ENCODE measurements at places on chromosomes 13 and 19.

GRCh38 chr19:44925114-44925891, 10.9 kb downstream of the APOC1 start:
- DNase-seq, result peak; percentile 83

DNA sequence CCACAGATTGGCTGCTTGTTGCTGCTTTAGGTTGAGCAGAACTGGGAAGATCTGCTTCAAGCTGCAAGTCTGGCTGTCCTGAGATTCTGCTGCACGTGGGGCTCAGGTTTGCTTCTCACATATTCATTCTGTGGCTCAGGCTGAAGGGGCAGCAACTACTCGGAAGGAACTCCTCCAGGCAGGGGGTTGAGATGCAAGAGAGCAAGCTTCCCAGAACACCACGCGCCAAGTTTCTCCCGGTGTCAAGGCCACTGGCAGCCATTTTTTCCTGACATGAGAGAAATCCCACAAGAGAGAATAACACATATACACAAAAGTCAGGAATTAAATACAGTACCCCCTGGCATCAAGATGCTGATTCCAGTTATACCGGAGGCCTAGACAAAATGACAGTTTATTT, 887.6 kb upstream of the SLC10A2 start:
- no peak for DNase-seq

DNA sequence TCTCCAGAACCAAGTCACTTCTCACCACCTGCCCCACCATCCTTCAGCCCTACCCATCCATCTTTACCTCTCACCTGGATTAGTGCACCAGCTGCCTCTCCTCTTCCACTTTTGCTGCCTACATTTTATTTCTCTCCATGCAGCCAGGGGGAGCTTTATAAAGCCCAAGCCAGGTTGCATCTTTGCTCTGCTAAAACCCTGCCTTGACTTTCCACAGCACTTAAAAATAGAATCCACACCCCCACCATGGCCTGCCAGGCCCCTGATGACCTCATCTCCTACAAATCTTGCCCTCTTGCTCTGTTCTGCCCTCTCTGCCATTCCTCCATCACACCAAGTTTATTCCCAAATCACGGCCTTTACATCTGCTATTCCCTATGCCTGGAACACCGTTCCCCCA, 1.8 kb downstream of the HOOK2 start:
- no peak for DNase-seq

- DNase-seq, result no peak
Measured at GRCh38 chr13:33445476-33445875, 159.9 kb upstream of the STARD13 start.

- DNase-seq, result peak; percentile 56
Measured at GRCh38 chr13:110801044-110801443, 87.5 kb downstream of the ING1 start.

GRCh38 chr19:35673121-35673804, 6.9 kb downstream of the UPK1A start:
- no peak for DNase-seq

DNA sequence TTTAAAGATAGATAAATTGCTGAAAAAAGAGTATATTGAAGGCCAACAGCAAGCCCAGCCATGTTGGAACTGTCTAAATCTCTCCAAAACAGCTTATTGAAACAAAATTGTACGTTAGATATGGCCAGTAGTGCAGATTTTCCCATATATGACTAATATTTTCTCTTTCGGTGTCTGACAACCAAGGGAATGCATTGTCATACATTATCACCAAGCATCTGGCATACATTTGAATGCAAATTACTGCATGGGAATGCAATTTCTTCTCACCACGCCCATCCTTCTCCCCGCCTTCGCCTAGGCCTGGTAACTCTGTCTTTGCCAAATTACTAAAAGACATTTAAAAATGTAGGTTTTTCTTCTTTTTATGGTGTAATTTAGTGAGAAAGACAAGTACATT, 32.5 kb upstream of the IRS2 start:
- no peak for DNase-seq

GRCh38 chr13:52405369-52405766, 604 bp downstream of the THSD1 start:
- DNase-seq, result no peak

DNA sequence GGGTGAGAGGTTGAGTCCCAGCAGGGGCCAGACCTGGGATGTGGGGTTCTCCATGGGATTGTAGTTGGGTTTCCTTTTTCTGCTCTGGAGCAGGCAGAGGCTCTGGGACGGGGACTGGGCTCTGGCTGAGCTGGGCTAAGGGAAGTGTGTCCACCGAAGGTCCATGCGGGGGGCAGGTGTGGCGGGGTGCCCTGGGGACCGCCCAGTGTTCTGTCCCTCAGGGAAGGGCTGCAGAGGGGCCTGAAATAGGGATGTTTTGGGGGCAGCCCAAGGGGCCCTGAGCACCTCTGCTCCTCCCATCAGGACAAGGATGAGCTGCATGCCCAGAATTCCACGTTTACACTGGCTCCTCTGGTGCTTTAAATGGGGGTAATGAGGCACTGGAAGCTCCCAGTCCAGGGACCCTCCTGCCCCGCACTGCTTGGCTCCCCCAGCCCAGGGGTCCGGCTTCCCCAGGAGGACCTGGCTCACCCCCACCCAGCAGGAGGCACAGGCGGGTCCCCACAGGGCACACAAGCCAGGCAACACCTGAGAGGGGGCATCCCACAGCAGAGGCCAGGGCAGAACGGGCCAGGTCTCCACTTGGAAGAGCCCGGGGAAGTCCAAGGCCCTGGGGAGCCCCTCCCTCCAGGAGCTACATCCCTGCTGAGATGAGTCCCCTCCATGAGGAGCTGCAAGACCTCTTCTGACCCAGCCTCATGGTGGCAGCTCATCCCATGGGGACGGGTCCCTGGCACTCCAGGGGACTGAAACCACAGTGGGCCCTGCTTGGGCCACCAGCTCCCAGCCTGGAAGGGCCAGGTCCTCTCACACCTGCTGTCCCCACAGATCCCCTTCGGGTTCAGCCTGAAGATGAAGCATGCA, 14.7 kb upstream of the ZNF14 start:
- no peak for DNase-seq

GRCh38 chr13:26727122-26727521, 33.5 kb downstream of the GPR12 start:
- DNase-seq, result no peak

GRCh38 chr13:65913173-65913572, 1317.0 kb downstream of the PCDH9 start:
- no peak for DNase-seq

GRCh38 chr13:50154697-50155096, 139.5 kb downstream of the KCNRG start:
- no peak for DNase-seq

GRCh38 chr19:42313096-42313839, at the start of gene TMEM145:
TSS of gene TMEM145 (plus strand) at chr19:42313309. CDS start at chr19:42313377, 68 bp downstream.
- no peak for DNase-seq

DNA sequence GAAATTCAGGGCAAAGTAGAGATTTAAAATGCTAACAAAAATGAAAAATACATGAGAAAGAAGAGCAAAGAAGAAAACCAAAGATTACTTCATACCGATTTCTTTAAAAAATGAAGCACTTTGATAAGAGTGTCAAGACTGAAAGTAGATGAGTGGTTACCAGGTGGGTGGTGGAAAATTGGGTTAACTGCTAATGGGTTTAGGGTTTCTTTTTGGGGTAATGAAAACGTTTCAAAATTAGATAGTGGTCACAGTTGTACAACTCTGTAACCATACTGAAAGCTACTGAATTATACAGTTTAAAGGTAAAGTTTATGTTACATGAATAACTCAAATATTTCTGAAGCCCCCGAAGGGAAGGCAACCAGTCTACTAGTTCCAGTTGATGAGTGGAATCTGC, 179.4 kb downstream of the NDFIP2 start:
- no peak for DNase-seq

DNA sequence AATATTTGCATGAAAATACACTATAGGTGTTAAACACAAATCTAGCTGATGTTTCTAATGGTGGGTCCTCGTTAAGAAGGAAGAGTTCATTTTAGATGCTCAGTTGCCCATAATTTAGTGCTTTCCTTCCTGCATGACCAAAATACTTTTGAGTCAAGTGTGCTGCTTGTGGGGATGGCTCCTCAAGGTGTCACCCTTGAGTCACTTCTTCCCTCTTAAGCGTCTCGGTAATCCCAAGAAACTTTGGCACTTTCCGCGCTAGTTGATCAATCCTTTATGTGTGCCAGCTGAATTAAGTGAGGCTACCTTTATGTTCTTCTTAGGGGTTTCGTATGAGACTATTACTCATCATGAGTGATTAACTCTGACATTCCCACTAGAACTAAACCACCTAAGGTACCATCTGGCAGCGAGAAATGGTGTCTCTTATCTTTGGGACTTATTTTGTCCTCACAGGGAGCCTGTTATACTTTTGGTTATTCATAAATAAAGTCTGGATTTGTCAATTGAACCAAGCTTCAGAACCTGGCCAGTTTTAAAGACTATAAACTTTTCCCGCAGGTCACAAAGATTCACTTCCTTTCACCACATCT, 106.8 kb downstream of the NHLRC3 start:
- DNase-seq, result peak; percentile 60

DNA sequence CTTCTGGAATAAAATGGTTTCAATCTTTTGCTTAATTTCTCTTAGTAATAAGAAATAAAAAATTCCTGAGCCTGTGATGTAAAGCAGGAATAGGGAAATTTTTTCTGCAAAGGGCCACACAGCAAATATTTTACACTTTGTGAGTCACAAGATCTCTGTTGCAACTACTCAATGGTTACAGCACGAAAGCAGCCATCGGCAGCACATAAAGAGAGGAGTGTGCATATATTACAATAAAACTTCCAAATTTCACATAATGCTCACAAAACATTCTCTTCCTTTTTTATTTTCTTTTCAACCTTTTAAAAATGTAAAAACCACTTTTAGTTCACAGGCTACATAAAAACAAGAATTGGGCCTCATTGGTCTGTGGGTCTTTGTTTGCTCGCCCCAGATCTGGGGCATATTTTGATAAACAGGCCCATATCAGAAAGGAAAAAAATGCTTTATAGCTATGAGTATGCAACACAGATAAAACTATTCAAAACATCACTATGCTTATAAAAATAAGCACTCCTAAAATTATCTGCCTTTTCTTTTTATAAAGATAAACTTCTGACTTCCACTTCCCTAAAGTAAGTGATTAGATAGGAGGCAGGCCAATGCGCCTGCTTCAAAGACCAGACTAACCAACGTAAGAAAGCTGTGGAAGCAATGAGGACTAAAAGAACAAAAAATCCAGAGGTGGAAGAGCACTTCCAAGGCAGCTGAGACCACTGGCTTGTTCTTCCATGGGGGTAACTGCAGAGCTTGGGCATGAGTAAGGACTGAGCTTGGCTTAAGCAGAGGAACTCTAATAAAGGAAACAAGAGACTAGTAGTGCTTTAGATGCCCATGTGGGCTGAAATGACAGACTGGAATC, 26.5 kb downstream of the MYCBP2 start:
- no peak for DNase-seq

DNA sequence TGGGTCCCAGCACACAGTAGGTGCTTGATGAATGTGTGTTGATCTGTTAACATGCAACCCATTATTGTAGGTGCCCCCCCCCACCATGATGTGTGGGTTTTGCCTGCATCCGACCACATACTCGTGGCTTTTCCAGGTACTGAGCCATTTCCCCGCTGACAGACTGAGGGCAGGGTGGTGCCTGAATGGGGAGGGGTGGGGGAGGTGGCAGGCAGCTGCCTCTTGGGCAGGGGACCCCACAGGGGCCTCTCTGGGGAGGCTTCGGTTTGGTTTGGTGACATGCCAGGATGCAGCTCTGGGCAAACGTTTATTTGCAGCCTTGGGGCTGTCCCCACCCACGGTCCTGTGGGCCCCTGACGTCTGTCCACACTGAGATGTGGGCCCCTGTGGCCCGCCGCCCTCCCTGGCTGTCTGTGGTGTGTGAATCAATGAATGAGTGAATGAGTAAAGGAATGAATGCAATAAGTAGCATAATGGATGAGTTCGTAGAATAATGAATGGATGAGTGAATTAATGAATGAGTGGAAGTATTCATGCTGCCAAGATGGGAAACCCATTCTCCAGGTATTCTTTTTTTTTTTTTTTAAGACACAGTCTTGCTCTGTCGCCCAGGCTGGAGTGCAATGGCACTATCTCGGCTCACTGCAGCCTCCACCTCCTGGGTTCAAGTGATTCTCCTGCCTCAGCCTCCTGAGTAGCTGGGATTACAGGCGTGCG, 9.0 kb upstream of the JUND start:
- DNase-seq, result no peak

- DNase-seq, result no peak
Measured at GRCh38 chr13:42735010-42735409, 46.4 kb upstream of the FAM216B start.

GRCh38 chr13:73364736-73365135, 305.9 kb downstream of the KLF5 start:
- no peak for DNase-seq

DNA sequence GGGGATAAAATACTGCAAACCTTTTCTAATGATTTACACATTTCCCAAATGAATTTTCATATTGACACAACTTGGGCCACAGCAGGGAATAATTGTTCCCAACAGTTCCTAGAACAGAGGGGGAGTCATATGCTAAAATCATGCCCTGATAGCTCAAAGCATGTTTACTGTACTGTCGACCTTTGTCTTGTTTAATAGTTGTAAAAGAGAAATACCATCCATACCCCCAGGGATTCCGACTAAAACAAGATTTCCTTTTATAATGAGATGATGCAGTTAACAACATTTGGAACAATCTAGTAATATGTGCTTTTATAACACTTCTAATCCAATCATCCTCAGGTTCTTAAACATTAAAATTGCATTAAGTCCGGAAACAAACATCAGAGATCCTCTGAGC, 759.7 kb downstream of the OLFM4 start:
- no peak for DNase-seq

- DNase-seq, result no peak
Measured at GRCh38 chr19:7926727-7927604, 1.0 kb upstream of the CTXN1 start.

GRCh38 chr13:109401891-109402290, 384.5 kb downstream of the IRS2 start:
- no peak for DNase-seq

GRCh38 chr13:111663505-111663904, 343.1 kb downstream of the TEX29 start:
- DNase-seq, result no peak

- no peak for DNase-seq
Measured at GRCh38 chr13:113064534-113065405, 40.8 kb upstream of the F7 start.

DNA sequence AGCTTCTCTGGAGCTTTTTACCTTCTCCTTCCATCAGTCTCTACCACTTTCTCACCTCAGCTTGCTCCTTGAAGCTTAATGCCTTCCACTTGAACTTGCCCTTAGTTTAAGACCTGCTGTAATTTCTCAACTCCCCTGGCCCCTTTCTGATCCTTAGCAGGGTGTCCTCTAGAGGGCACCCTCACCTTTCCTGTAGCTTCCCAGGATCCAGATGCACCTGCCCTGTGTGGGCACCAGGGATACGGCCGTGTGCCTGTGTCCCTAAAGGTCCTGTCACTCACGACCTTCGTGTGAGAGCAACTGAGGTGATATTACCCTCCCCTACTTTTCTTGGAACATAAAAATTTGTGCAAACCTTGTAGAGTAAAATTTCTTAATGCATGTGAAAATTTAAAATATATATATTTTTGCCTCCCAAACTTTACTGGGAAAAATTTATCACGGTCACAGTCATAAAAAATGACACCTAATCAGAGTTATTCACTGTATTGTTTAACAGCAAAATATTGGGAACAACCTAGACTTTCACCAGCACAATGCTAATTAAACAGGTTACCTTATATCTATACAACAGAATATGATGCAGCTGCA, 46.4 kb downstream of the PSG3 start:
- DNase-seq, result no peak

GRCh38 chr19:55279340-55279739, 570 bp downstream of the HSPBP1 start:
- no peak for DNase-seq

- DNase-seq, result no peak
Measured at GRCh38 chr13:108313382-108313781, 43.9 kb downstream of the TNFSF13B start.
